Endothelial cell (in vitro differentiated cells): ENCODE measurements at places on chromosomes 7 and 10.

GRCh38 chr10:14447094-14447839 lies 116.5 kb upstream of the FRMD4A start:
- no peak for DNase-seq

DNA sequence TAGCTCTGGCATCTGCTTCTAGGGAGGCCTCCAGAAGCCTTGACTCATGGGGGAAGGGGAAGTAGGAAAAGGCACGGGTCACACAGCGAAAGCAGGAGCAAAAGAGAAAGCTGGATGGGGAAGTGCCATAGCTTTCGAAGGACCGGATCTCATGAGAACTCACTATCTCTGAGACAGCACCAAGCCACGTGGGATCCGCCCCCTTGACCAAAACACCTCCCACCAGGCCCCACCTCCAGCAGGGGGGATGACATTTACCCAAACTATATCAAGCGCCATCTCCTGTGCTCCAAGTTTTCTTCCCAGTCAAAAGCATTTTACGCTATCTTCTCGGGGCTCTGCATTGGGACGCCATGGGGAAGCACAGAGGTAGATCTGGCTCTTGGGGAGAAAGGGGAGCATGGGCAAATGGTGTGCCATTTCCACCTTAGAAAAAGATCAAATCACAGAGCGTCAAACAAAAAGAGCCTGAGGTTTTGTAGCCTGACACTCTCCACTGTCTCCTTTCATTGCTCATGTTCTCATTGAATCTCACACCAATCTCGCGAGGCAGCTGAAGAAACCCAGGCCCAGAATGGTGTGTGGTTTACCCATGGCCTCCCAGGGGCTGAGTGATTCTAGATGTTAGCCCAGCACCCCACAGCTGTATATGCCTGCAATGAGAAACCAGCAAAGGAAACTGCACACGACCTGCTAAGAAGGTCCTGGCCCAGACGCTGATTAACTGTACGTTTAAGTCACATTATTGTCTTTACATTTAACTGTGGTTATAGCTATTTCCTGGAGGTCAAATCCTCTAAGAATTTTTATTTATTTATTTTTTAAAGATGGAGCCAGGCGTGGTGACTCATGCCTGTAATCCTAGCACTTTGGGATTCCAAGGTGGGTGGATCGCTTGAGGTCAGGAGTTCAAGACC lies 8.1 kb upstream of the OLAH start:
- no peak for DNase-seq

- DNase-seq: no peak
These were observed 14.4 kb upstream of the PANK1 start for GRCh38 chr10:89659143-89660131.

DNA sequence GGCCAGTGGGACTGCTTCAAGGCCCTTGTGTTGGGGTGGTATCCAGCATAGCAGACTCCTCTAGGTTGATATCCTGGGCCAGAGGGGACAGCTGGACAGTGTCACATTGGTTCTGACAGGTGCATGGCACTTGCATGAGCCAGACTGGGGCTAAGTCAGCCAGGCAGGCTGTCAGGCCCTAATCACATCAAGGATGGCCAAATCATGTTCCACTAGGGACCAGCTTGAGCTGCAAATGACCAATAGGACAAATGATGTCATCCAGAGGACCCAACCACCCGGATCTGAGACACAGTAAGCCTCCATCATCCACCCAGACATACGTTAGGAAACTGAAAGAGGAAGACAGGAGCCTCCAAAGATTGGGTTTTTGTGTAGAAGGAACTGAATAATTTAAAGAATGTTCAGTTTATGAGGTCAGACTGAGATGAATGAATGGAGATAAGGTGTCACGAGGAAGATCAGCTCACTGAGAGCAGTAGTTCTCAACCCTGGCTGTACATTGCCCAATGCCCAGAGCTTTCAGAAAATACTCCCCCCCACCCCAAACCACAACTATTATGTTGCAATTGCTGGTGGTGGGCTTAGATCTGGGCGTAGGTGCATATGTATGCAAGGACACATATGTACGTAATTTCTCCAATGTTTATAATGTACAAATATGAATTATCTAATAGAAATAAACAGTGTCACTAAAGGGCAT lies 75.2 kb upstream of the INHBA start:
- DNase-seq: no peak

DNA sequence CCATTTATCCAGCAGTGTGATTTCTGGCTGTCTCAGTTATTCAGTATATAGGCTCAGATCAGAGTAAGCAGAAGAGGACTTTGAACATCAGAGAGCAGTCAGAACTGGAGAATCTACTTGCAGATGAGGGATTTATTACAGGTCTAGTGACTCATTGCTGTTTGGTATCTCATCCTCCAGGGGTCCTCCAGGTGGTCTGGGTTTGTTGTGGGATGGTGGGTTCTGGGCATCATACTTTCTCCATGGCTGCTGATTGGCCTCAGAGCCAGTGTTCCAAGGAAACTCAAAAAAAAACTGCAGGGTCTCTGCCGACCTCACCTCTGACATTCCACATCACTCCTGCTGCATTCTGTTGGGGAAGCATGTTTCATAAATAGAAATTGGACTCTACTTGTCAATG lies 214.8 kb downstream of the CNTNAP2 start:
- DNase-seq: no peak

GRCh38 chr10:10642751-10643150 lies 374.9 kb upstream of the CELF2 start:
- no peak for DNase-seq

DNA sequence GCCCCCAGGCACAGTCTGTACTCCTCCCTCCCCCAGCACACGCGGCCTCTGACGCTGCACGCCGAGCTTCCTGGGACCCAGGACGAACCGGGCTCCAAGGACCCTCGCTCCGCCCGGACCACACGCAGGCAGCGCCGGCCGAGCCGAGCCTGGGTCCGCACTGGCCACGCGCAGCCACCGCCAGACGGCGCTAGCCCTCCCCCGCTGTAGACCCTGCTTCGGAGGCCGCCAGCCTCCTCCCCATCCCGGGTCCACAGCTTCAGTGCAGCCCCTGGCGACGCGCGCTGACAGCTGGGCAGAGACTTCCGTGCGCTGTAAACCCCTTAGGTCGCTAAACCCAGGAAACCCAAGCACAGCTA lies 936 bp upstream of the TCERG1L start:
- no peak for DNase-seq

GRCh38 chr10:11810973-11811372 lies 12.2 kb upstream of the PROSER2 start:
- DNase-seq: no peak
